ENCODE measurements at places on chromosomes 7 and 10.

- DNase-seq: no peak
These were observed 416.7 kb downstream of the TFEC start for GRCh38 chr7:115613836-115614235.

- no peak for DNase-seq
These were observed 66.2 kb upstream of the BTBD16 start for GRCh38 chr10:122204691-122205489.

GRCh38 chr7:45584261-45585210 is 10.4 kb downstream of the ADCY1 start:
- no peak for DNase-seq

GRCh38 chr10:60606343-60607080 is 171.8 kb upstream of the CDK1 start:
- no peak for DNase-seq

GRCh38 chr7:67438198-67438882 is 441.7 kb downstream of the TYW1 start:
- no peak for DNase-seq

GRCh38 chr10:43193496-43194080 is 55.3 kb downstream of the CSGALNACT2 start:
- DNase-seq: no peak

DNA sequence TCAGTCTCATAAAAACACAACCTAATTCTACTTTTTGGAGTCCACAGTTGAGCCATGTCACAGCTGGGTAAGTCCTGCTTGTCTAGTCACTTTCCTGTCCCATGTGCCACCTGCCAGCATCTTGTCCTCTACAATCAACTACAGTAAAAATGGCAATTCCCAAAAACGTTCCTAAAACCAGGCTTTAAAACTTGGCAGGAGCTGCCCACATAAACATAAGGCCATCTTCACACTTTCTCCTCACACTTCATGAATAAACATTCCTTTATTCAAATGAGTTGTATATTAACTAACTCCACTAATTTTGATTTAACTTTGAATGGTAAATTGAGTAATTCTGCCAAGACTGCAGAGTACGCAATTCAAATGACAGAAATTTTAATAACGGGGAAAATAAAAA is 49.5 kb downstream of the SFMBT2 start:
- no peak for DNase-seq

DNA sequence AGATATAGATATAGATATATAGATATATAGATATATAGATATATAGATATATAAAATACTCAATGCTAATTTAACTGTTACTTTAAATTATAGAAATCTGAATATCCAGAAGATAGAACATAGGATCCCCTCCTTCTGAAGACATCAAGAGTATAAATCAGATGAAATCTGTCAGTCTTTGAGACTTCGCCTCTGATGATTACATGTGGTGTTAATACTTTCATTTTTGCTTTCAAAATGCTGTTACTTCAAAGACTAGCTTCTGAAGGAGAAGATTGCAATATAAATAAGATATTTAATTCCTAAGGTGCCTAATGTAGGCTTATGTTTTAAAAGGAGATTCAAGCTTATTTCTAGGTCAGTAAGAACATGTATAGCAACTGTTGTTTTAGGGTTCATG is 180.4 kb downstream of the TSPAN12 start:
- DNase-seq: no peak

DNA sequence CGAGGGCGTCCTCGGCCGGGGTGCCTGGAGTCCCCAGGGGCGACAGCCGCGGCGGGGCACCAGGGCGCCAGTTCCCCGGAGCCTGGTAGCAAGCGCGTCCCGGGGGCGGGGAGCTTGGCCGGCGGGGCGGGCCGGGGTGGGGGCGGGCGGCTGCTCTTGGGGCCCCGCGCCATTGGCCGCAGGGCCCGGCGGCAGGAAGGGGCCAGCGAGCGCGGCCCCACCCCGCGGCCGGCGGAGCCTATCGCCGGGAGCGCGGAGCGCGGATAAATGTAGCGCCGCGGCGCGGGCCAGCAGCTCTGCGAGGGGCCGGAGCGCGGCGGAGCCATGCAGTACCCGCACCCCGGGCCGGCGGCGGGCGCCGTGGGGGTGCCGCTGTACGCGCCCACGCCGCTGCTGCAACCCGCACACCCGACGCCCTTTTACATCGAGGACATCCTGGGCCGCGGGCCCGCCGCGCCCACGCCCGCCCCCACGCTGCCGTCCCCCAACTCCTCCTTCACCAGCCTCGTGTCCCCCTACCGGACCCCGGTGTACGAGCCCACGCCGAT is at the start of gene HHEX:
HHEX (plus strand) TSS at position 293 of the 548 bp plus-strand sequence; CDS start at position 325, 32 bp downstream.
- peak; percentile 74 for DNase-seq

GRCh38 chr10:71177651-71178199 is 34.6 kb upstream of the UNC5B start:
- DNase-seq: no peak

GRCh38 chr7:134478707-134479106 is 19.8 kb upstream of the AKR1B1 start:
- DNase-seq: no peak

All from pancreas (tissue), 10 donors.